ENCODE measurements at places on chromosomes 1 and 21.

DNA sequence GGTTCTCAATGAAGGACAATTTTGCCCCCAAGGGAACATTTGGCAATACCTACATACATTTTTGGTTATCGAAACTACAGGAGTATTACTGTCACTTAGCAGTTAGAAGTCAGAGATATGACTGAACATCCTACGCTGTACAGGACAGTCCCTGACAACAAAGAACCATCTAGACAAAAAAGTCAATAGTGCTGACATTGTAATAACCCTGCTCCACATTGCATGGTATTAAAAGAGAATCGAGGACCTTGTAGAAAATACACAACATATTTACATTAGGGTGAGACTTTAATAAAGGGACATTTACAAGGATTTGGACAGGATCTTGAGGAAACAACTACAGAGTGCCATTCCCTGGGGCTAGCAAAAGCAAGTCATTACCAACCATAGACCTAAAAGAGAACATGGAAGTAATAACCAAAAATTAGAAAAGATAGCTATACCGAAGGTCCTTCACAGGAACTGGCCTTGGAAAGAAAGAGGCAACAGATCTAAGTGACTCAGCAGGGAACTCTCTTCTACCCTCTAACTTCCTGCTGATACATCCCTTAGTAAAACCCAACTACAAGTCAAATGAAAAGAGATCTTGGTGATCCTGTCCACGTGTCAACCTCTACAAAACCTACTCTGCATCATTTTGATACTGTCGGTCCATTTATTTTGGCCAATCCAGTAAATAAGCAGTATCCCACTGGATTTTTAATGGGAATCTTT lies 40.2 kb downstream of the ANGPTL3 start:
- DNase-seq = no peak

DNA sequence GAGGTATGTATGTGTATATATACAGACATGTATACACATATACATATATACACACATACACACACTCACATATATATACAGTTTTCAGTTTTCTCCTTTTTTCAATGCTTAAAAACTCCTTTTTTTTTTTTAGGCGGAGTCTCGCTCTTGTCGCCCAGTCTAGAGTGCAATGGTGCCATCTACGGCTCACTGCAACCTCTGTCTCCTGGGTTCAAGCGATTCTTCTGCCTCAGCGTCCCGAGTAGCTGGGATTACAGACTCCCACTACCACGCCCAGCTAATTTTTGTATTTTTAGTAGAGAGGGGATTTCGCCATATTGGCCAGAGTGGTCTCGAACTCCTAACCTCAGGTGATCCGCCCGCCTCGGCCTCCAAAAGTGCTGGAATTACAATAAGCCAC lies 27.0 kb downstream of the STYXL2 start:
- no peak for DNase-seq

DNA sequence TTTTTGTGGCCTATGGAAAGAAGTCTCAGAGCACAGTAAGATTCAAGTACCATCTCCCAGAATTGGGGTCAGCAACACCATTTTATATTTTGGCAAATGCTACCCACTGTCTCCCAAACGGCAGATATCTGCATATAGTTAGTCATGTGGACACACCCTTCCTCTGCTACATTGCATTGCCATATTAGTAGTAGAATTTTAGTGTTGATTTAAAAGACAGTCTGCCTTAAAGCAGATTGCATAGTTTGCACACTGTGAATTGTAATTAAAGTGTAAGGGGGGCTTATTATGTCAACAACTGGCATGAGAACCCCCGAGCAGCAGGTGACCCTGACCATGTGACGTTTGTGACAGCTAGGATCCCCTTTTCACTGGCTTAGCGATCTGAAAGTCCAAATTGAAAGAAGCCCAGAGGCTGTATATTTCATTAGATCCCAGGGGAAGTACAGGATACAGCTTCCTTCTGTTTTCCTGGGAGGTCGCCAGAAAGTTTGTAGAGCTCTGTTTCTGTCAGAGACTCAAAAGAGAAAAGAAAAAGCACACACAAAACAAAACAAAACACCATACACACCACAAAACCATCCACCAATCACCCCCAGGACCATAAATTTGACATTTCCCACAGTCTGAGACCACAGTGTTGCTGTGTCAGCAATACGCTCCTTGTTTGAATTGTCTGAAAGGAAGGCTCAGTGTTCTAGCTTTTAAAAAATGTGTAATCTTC lies 172.4 kb downstream of the NFIA start:
- no peak for DNase-seq

DNA sequence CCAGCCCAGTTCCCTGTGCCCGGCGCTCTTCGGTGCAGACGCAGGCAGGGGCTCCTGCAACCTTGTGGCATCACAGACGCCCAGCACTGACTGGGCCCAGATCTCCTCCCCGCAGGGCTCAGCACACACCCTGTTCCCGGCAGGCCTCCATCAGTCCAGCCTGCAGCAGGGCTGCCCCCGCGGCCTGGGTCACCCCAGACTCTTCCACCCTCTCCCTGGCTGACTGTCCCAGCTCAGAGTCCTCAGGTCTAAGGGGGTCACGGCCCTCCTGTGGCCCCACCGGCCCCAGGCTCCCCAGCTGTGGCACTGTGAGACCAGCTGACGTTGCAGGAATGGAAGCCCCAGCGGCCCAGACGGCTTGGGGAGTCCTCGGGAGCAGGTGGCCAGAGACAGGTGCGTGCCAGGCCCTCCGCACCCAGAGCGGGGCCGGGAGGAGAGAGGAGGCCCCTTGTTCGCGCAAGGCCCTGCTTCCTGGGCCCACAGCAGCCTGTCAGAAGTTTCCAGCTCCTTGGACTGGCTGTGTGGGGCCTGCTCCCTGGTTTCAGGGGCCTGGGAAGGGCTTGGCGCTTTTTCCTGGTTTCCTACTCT lies 4.2 kb downstream of the B3GALT6 start:
- DNase-seq = no peak

- DNase-seq = no peak
Observed at GRCh38 chr1:91729621-91730358, 156.2 kb downstream of the TGFBR3 start.

DNA sequence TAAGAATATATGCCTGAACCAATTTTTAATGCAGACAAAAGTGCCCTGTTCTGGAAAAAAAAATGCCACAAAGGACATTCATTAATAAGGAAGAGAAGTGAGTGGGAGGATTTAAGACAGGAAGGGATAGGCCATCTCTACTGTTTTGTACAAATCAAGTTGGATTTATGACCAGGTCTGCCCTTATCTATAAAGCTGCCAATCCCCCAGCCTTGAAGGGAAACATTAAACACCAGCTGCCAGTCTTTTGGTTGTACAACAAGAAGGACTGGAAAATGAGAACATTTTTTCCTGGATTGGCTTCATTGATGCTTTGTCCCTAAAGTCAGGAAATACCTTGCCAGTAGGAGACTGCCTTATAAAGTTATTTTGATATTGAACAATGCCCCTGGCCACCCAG lies 444.0 kb downstream of the NPHP4 start:
- no peak for DNase-seq

DNA sequence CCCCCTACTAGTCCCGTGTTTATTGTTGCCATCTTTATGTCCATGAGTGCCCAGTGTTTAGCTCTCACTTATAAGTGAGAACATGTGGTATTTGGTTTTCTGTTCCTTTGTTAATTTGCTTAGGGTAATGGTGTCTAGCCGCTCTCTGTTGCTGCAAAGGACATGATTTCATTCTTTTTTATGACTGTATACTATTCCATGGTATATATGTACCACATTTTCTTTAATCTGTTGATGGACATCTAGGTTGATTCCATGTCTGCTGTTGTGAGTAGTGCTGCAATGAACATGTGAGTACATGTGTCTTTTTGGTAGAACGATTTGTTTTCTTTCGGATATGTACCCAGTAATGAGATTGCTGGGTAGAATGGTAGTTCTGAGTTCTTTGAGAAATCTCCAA lies 44.2 kb upstream of the METTL18 start:
- no peak for DNase-seq
